ENCODE measurements at places on chromosomes 5 and 9.

- no peak for DNase-seq
These were observed 48.5 kb downstream of the SIL1 start for GRCh38 chr5:139149477-139150199.

GRCh38 chr5:64164166-64164565 is 1.5 kb upstream of the RNF180 start:
- no peak for DNase-seq

GRCh38 chr5:40962207-40962955 is 53.1 kb downstream of the C7 start:
- no peak for DNase-seq

GRCh38 chr9:16030528-16031185 is 477.8 kb downstream of the CCDC171 start:
- no peak for DNase-seq

- DNase-seq, result no peak
These were observed 737 bp downstream of the RNF180 start for GRCh38 chr5:64166201-64166959.

DNA sequence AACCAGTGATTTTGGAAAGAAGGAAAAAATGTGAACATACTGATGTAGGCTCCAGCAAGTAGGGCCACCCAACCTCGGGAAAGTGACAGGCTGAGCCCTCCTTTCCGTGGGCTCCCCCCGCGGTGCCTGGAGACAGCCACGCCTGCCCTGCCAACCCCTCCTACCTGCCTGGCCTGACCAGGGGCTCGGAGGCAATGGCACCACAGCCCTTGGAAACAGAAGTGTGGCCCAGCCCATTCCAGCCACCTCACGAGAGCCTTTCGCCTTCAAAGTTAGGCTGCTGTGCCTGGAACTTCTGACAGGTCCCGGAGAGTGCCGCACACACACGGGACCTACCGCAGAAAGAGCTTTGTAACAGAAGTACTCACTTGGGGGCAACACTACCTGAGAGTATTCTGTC is 49.5 kb upstream of the LRRC14B start:
- no peak for DNase-seq

DNA sequence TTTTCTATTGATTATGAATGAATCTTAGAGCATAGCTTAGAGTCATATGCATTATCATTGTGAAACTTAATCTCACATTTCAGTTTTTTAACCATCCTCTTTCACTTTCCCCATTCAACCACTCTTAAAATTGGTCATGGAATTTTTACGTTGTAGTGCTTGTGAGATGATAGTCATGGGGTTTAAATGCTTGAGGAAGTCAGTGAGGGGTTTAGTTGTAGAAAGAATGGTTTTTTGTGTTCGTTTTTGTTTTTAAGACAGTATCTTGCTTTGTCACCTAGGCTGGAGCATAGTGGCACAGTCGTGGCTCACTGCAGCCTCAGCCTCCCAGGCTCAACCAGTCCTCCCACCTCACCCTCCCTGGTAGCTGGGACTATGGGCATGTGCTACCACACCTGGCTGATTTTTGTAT is 19.6 kb downstream of the UGCG start:
- no peak for DNase-seq
